ENCODE measurements at places on chromosomes 11 and 22.

DNA sequence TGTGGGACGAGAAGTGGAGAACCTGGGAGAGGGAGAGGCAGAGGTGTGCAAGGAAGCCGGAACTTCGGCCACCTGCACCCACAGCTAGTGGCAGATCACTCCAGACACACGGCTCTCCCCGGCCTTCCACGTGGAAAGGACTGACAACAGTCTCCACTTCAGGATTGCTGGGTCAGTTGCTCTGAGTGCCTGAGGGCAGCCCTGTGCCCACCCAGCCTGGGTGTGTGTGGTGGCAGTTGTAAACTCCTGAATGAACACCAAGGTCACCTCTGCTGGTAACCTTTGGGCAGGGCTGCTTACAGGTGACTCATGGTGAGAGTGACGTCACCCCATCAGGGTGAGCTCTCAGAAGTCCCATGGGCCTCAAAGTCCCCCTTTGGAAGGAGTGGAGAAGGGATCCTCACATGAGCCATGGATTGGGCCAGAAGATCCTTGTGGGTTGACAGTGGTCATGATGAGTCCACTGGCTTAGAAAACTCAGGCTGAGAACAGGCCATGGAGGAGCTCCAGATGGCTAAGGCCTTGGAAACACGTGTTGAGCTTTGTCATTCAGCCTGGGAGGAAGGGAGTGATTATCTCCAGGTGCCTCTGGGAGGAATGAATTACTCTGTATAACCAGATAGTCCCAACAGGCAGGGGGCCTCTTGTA lies 71.3 kb downstream of the BCR start:
- no peak for DNase-seq

DNA sequence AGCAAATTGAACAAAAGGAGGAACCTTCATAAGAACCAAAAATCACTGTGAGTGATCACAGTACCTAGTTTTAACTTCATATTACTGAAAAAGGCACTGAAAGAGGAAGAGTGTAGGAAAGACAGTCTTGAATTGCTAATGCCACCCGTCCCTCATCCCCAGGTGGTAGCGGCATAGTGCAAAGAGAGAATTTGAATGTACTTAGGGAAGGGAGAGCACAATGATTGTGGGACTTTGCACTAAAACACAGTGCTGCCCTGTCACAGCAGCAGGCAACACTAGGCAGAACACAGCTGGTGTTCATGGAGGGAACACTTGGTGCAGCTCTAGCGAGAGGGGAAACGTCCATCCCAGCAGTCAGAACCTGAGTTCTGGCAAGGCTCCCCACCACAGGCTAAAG lies 716.3 kb upstream of the ANO5 start:
- DNase-seq: no peak

GRCh38 chr11:124644426-124645280 lies 22.0 kb downstream of the TBRG1 start:
- DNase-seq: peak; percentile 11

- no peak for DNase-seq
Observed at GRCh38 chr11:114008331-114008730, 33.4 kb downstream of the HTR3A start.

GRCh38 chr11:121236115-121237001 lies 56.2 kb upstream of the SC5D start:
- no peak for DNase-seq

DNA sequence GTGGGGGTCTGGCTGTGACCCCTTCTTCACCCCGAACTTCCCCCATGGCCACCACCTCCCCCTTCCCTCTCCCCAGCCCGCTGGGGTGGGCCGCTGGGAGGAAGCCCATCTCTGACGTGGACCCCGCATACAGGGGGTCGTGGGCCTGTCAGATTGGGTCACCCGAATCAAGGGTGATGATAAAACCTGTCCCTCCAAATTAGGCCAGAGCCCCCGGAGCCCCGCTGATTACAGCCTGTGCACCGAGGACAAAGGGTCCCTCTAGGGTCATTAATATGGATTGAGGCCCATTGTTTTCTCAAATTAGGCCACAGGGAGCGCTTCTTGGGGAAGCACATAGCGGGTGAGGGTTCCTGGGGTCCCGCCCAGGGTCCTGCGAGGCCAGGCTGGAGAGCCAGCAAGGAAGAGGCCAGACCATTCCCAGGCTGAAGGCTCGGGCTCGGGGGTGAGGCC lies 4.9 kb upstream of the LINC01488 start:
- DNase-seq: no peak

- no peak for DNase-seq
Observed at GRCh38 chr11:2200536-2200935, 28.9 kb upstream of the TH start.

DNA sequence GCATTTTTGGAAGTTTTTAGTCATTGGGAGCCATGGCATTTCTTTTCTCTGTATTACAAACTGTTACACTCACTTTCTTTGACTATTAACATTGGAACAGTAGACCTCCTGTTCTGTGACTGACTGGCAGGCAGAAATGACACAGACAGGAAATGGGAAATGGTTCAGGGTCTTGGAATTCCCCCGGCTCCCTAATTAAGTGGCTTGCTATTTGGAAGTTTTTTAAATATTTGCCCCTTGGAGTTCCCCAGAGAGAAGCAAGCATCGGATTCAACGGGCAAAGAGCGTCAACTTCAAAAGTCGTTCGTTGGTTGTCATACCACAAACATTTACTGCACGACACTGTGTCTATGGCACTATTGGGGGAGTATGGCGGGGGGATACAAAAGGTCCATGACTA lies 1.1 kb upstream of the BIRC2 start:
- DNase-seq: no peak

DNA sequence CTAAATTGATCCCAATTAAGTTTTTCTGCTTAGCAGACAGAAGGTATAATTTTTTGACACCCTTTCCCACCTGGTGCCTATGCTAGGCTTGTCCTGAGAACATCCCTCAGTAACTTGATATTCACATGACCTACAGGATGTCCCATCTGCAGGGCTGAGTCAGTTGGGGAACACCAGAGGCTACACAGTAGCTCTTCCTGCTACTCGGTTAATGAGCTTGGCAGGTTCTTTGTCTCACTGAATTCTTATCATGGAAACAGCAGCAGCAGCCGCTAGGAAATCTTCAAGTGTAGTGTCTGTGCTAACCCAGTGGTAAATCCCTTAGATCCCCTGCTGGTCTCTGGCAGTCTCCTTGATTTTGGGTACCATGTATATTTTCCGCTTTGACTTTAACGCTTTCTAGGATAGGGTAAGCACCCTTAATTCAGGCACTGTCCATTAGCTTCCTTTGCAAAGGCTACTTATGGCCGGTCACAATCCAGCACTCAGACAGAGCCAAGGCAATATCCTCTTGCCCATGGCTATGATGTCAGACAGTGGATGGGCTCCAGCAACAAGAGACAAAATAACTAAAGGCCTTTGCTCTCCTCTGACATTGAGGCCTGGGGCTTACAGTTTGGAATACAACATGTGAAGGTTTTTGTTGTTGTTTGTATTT lies 8.5 kb downstream of the MRPL16 start:
- DNase-seq: no peak

DNA sequence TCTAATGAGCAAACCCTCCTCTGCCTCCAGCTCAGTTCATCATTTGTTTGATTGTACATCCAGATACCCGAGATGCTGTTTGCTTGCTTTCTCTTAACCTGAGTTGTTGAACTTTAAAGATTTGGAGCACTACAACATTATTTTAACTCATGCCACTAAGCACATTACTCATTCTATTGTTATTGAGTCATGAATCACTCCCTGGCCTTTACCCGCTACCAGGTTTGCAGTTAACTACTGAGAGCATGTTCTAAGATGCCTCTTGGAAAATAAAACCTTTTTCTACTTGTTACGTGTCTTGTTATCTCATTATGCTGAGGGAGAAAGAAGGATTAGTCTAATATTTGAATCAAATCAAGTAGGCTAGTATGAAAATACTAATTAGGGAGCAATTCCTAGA lies 720.6 kb upstream of the ANO5 start:
- DNase-seq: no peak
